ENCODE measurements at places on chromosomes 1 and 21.

- no peak for DNase-seq
Observed at GRCh38 chr1:90781534-90781933, 64.4 kb upstream of the BARHL2 start.

DNA sequence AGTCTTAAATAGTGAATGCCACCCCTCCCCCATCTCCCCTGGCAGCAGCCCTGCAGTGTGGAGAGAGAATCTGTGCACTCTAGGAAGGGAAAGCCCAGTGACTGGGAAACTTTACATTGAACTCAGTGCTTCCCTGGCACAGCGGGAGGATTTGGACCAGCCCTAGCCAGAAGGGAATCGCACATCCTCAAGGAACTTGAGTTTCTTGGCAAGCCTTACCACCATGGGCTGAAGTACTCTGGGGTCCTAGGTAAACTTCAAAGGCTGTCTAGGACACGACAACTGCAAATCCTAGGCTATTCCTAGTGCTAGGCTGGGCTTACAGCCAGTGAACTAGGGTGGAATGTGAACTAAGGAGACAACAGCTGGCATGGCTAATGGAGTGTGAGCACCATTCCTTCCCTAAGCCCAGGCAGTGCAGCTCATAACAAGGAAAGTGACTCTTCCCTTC, 88.3 kb downstream of the COL24A1 start:
- peak; percentile 70 for DNase-seq

GRCh38 chr21:41892726-41893125, 13.6 kb upstream of the PRDM15 start:
- no peak for DNase-seq

GRCh38 chr1:51750218-51750617, 128.3 kb downstream of the NRDC start:
- DNase-seq: peak; percentile 15

DNA sequence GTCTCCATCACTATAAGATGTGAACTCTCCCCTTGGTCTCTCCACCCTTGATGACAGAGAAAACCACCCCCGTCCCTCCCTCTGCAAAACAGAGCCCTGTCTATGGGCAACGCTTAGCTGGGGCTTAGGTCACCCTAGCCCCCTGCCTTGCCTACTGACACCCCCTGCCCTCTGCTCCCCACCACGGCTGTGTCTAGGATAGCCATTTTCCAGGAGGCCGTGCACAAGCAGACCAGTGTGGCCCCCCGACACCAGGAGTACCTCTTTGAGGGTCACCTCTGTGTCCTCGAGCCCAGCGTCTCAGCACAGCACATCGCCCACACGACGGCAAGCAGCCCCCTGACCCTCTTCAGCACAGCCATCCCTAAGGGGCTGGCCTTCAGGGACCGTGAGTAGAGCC, 8.5 kb downstream of the IKBKE start:
- no peak for DNase-seq

DNA sequence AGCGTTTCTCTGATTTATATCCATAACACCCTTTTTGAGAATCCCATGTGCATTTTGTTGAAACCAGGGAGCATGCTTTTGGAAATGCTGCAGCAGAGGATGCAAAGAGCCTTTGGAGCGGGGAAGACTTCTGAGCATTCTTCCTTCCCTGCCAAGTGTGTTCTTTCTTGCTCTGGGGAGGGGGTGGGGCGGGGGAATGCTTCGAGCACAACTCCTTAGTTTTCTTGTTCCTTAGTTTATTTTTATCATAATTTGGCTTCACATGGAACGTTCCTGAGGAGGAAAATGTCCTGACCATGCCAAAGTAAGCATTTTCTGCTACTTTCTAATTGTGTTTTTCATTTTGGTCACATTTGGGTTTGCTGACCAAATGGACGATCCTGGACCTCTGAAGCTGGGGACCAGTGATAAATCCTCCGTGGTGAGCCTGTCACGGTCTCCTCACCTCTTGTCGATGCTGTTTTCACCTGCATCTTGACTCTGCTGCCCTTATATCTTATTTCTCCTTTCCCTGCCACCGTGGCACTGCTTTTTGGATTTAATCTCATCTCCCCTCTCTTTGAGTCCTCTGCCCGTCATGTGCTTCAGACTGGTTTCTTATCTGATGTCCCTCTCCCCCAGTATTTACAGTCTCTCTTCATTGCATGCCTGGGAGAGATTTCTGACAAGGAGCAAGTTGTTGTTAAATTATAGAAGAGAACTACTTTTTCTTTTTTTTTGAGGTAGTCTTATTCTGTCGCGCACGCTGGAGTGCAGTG, 2.4 kb downstream of the CTPS1 start:
- DNase-seq: no peak

DNA sequence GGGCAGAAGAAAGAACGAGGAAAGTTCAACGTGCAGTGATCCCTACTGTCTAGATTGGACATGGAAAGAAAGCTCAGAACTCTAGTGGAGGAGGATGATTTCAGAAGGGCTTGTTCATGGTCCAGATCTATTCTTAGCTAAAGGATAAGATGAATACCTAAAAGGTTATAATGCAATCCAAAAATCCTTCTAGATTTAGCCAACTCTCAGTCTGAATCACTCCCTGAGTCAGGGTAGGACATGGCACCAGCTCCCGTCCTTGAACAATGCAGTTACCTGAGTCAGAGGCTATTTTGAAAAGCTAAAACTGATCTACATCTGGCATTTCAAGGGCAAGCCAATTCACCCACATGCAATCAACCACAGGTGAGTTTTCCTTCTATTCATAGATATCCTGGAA, 38.8 kb upstream of the HIVEP3 start:
- no peak for DNase-seq

GRCh38 chr1:233045588-233045987, 95.2 kb downstream of the NTPCR start:
- no peak for DNase-seq

DNA sequence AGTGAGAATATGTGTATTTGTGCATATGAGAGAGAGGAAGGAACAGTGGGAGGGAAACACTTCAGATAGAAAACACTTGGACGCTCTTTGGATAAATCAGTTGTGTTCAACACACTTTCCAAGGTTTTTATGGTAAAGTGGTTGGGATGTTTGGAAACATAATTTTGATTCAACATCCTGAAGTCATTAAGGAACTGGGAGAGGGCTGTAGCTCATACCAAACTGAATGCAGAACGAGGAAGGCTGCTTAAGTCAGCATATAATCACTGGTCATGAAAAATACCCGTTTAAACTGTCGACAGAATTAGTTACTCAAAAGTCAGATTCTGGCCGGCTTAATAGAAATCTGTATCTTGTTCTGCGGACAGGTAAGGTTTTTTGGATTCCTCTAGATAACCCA, 14.9 kb downstream of the LIX1L start:
- DNase-seq: no peak

GRCh38 chr1:198903203-198903602, 264.4 kb downstream of the PTPRC start:
- peak; percentile 68 for DNase-seq

GRCh38 chr1:25996966-25997827, 666 bp downstream of the PAFAH2 start:
- no peak for DNase-seq

GRCh38 chr1:229986737-229987337, 80.2 kb upstream of the GALNT2 start:
- DNase-seq: no peak

GRCh38 chr1:72105201-72105600, 177.1 kb downstream of the NEGR1 start:
- DNase-seq: peak; percentile 20

GRCh38 chr1:29640428-29640785, 404.1 kb downstream of the PTPRU start:
- DNase-seq: no peak

DNA sequence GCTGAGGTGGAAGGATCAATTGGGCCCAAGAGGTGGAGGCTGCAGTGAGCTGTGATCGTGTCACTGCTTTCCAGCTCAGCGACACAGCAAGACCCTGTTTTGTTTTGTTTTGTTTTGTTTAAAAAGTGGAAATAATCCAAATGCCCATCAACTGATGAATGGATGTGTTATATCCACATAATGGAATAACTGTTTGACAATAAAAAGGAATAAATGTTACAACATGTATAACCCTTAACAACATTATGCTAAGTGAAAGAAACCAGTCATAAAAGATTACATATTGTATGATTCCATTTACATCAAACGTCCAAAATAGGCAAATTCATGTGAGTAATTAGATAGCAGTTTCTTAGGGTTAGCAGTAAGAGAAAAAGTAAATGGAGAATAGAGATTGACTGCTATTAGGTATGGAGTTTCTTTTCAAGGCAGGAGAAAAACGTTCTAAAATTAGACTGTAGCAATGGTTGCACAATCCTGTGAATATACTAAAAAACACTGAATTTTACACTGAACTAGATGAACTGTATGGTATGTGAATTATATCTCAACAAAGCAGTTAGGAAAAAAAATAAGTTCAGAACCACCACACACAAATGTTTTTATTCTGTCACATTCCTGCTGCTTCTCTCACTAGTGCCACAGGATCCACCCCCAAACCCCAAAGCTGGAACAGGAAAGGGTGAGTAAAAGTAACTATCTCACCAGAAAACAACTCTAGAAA, 15.7 kb downstream of the FOXJ3 start:
- peak; percentile 81 for DNase-seq

DNA sequence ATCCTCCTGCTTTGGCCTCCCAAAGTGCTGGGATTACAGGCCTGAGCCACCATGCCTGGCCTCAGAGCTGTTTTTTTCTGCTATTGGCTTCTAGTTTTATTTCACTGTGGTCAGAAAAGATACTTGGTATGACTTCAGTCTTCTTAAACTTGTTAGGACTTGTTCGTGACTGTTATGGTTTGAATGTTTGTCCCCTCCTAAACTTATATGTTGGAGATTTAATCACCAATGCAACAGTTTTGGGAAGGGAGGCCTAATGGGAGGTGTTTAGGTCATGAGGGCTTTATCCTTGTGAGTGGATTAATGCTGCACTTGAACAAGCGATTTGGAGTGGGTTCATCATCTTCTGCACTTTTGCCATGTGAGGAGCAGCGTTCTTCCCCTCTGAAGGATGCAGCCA, 24.5 kb upstream of the SOD1 start:
- DNase-seq: no peak

DNA sequence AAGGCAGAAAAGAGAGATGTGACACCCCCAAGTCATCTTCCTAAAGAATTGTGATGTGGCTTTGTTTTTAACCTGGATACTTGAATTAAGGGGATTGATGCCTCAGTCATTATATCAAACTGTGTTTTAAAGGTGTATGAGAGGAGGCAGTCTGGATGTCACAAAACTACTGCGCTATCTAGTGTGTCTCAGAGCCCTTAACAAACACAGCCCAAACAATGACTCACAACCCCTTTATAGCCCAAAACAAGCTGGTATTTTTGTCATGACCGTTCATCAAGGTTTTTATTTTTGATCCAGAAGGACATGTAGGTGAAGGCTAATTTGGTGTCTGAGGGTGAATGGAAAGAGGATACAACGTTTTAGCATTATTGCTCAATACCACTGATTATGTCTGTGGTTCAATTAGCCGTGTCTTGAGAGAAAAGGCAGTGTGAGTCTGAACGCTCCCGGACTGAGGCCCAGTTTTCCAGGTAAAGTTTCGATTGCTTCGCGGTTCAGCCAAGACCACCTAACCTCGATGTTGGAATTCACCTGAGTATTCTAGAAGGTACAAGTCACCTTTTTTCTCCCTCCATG, 71.6 kb downstream of the SGIP1 start:
- no peak for DNase-seq

- DNase-seq: peak; percentile 90
Observed at GRCh38 chr1:31705080-31705866, 1.5 kb upstream of the COL16A1 start.

DNA sequence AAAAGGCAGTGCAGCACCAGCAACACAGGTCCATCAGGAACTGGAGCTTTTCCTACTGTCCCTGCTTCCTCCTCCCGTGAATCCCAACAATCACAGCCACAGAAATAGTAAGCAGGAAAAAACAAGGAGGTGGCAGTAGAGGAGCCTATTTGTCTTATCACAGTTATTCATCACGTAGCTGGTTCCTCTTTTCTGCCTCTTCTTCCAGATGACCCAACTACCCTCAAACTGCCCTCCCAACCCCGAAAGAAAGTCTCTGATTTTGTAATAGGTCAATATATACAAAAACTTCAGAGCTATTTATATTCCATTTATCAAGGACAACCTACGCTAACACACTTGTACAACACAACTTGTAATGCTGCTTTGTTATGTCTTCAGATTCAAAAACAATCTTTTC, 21.4 kb downstream of the GNB1 start:
- DNase-seq: no peak

GRCh38 chr1:25697435-25698217, 81.0 kb downstream of the MAN1C1 start:
- no peak for DNase-seq

- DNase-seq: peak; percentile 95
Observed at GRCh38 chr1:20786253-20787028, 666 bp downstream of the HP1BP3 start.

GRCh38 chr1:119808491-119808890, 2.8 kb downstream of the REG4 start:
- peak; percentile 22 for DNase-seq

- DNase-seq: peak; percentile 63
Observed at GRCh38 chr1:57623039-57623790, 199.4 kb upstream of the DAB1 start.

- peak; percentile 36 for DNase-seq
Observed at GRCh38 chr1:64745181-64745985, 508 bp downstream of the RAVER2 start.

DNA sequence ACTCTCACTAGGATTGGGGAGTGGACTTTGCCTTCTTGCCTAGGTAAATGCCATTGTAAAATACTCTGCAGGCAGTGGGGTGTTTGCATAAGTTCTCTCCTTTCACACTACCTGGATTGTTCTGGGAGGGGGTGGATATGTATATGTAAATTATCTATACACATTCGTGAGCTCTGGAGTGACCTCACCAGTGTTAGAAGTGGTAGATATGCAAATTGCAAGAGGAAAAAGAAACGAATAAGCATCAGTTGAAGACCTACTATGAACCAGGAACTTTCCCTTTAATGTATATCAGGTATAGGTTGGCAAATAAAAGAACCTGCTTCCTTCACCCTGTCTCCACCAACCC, 1.5 kb upstream of the ARHGEF11 start:
- no peak for DNase-seq

GRCh38 chr1:57040811-57041210, 75.0 kb upstream of the C8B start:
- DNase-seq: no peak

DNA sequence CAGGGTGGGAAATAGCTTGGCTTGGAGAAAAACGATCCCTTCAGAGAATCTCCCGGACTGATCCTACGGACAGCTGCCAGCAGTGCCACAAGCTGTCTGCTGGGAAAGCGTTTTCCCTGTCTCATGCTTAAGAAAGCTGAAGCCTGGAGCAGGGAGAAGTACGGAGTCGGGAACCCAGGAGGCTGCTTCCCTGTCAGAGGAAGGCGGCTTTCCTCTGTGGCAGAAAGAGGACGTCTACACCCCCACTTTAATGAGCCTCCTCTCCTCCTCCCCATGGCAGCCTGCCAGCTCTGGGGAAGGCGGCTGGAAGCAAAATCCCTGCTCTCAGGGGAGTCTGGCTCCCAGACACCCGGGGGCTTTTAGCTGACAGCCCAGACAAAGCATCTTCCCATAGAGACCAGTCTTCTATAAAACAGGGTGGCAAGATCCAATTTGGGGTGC, 7.3 kb downstream of the KIF21B start:
- peak; percentile 66 for DNase-seq

- DNase-seq: no peak
Observed at GRCh38 chr21:15444118-15444960, 285.4 kb upstream of the USP25 start.

- DNase-seq: peak; percentile 97
Observed at GRCh38 chr21:25370311-25370744, 237.0 kb downstream of the MRPL39 start.

GRCh38 chr1:79499541-79499940, 493.0 kb upstream of the ADGRL4 start:
- DNase-seq: no peak

- DNase-seq: no peak
Observed at GRCh38 chr1:199205740-199206441, 567.1 kb downstream of the PTPRC start.

All from fibroblast of skin of scalp (primary cell).